ENCODE measurements at places on chromosomes 6 and 20.

- no peak for DNase-seq
These were observed 4.0 kb upstream of the OGFR start for GRCh38 chr20:62800314-62801259.

DNA sequence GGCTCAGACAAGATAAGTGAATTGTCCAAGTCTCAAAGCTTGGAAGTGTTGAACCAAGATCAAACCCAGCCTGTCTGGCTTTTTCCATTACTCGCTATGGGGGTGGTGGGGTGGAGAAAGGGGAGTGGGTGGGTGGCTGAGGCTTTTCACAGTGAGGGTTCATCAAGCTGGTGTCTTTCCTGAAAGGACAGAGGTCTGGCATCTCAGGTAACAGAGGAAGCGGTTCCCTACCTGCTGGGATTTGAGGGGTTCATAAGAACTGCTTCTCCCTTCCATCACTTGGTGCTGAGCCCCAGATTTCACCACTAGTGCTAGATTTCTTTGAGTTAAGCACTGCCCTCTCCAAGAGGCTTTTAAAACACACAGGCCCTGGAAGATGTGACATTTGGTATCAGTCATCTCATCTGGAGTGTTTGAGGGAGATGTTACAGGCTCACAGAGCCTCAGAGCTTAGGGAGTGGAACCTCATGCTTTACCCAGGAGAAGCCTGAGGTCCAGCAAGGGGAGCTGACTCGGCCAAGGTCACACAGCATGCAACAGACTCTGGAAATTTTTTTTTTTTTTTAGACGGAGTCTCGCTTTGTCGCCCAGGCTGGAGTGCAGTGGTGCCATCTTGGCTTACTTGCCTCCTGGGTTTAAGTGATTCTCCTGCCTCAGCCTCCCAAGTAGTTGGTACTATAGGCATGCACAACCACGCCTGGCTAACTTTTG lies 6.0 kb upstream of the VEGFA start:
- no peak for DNase-seq

- no peak for DNase-seq
These were observed 34.2 kb downstream of the TUBB2B start for GRCh38 chr6:3193102-3193849.

- DNase-seq, result no peak
These were observed 61.1 kb downstream of the TBC1D7 start for GRCh38 chr6:13267142-13267651.

DNA sequence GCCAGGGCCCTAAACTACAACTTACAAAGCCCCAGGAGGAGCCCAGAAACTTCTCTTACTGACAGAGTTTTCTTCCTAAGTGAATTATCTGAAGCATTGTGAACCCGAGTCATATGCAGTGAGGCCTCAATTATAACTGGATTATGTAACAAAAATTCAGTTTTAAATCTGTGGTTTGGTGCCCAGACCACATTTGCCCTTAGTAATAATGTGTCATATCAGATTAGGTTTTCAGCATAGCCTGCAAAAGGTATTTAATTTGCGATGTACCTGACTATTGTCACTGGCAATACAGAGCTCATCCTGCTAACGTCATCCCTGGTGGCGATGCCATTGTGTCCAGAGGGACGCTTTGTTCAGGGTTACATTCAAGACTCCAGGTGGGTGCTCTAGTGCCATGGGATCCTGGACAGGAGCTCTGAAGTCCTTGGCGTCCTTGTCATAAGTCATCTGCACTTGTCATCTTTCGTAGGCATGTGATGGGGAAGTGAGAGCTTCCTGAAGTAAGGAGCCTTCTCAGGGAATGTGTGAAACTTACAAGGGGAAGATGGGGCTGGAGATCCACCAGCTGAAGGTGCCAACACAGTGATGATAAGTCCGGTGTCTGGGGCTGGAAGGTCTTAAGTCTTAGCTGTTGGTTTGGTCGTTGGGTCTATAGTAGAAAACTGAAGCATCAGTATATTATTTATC lies 65.1 kb downstream of the HIVEP1 start:
- DNase-seq, result no peak

DNA sequence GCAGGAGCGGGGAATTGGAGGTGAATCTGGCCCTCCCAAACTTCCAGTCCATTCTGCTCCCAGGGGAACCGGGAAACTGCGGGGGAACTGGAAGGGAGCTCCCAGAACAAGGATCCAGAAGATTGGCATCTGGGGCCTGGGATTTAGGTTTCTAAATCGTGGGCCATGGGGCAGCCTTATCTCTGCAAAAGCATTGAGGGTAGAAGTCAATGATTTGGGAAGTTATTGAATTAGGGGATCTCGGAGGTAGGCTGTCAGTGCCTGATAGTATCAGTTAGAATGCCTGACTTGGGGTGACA lies 45.1 kb downstream of the HNF4A start:
- DNase-seq, result no peak

DNA sequence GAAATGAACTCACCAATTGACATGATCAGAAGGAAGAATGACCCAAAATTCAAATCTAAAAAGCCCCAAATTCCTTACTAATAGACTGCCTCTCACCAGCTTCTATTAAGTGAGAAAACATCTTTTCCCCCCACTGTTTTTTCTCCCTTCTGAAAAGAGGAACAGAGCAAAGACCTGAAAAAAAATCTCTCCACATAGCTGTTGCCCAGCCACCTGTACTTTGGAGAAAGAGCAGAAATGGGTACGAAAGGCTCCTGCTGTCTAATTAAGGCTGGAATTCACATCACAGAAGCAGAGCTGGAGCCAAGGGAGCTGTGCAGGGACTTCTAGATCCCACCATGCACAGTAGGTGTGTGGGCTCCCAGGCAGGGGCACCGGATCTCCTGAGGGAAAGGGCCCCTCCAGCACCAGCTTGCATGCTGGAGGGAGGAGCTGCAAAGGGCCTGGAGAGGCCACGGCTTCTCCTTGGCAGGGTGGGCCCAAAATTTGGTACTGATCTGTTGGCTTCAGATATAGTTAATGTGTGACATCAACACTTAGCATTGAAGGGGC lies 73.2 kb upstream of the DUSP22 start:
- no peak for DNase-seq

DNA sequence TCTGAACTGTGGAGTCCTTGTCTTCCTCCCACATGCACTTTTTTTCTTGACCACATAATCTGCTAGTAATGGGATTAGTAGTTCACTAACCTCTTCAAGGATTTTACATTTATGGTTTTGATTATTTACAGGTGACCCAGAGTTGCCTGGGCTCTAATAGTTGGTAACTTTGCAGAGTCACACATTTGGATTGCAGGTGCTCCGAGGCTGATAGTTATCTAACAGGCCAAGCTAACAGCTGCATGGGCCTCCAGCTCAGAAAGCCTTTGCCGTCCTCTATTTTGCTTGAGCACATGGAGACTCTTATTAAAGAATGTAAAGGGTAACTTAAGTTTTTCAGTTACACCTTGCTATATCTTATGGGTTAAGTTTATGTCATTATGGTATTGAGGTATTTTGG lies 95.4 kb downstream of the ANKS1A start:
- no peak for DNase-seq

All from CD4-positive, alpha-beta T cell treated with Interleukin-17A for 4 hours (primary cell).